Left hindlimb (tissue), 1 donor: ENCODE measurements at places on chromosomes 11 and 22.

- DNase-seq, result no peak
Observed at GRCh38 chr22:49738566-49738965, 89.1 kb downstream of the BRD1 start.

DNA sequence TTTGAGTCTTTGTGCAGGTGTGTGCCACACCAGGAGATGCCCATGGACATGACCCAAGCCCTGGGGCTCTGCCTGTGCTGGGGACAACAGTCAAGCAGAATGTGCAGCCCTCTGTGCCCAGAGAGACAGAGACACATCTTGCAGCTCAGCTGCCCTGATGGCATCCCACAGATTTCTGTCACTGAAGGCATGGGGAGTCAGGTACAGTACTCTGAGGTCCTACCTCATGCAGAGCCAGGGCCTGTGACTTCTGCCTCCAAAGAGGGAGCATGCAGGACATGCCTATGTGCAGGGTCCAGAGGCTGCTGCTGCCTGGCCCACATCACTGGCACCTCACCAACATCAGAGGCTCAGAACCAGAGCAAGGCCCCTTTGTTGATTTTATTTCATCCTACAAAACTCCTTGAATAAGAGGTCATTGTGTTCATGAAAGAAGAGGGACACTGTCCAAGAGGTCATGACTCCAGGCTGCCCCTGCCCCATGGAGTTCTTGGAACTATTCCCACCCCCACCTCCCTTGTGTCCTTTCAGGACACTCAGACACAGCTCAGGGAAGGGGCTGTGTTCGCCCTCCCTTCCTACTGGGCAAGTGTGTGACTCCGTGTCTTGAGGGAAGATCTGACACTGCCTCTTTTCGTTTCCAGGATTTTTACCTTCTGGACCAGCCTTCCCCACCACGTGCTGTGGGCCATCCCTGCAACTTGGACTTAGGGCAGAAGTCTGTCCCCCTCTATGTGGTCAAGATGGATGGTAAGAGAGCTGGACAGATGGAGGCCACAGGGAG, 62.3 kb downstream of the BTG4 start:
- no peak for DNase-seq

DNA sequence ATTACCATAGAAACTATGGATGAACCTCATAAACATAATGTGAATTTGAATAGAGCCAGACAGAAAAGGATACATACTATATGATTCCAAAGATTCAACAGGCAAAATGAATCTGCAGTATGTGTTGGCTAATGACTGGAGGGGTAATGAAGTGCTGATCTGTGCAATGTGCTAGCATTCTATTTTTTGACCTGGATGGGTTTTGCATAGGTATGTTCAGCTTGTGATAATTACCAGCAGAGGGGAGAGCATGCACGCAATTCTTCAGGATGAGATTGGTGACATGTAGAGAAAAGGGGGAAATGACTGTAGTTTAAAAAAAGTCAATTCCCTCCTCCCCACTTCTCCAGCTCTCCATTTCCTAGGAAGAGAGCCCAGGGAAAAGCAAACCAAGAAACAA, 618 bp upstream of the CCDC81 start:
- DNase-seq, result no peak

GRCh38 chr22:28864878-28865596, 18.3 kb upstream of the ZNRF3 start:
- no peak for DNase-seq

DNA sequence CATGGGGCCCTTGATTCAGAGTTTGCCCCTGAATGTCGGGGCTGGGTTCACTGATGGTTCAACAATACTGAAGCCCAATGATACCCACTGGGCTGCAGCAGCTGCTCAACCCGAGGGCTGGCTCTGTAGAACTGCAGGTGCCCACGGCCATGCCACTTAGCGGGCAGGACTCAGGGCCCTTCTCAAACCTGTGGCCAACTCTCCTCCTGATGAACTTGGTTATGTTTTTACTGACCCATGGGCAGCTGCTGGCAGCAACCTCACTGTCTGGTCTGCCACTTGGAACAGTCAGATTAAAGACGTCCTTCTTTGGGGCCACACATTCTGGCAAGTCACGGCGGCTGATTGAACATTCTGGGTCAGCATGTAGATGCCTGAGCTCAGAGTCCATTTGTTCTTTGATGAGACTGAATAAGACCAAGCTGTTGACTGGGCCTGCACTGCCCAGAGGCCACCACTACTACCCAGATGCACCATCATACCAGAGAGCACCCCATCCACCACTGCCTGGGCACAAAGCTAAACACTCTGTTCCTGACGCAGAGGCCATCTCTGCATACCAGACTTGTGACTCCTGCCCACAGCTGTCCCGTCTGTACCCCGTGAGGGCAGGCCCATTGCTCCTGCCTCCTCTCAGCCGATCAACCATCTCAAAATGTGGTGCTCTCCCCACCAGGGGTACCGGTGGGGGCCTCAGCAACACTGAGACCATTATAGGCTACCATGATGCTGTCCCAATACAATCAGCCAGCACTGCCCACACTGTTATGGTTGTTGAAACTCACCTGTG, 67.8 kb downstream of the SHANK2 start:
- DNase-seq, result no peak

DNA sequence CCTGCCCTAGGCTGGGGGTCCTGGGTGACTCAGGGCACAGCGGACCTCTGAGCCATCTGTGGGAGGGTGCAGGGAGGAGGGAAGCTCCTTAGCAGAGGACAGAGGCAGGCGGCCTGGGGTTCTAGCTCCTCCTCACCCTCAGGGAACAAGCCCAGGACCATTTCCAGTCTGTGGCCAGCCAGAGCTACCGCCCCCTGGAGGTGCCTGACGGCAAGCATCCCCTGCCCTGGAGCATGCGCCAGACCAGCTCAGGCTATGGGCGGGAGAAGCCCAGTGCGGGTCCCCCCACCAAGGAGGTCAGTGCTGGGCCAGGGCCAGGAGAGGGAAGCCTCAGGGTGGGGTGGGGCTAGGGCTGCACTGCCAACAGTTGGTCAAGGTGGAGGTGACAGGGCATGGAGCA, 26.0 kb upstream of the LRRC10B start:
- no peak for DNase-seq

- DNase-seq, result no peak
Observed at GRCh38 chr11:27200779-27201453, 160.3 kb downstream of the BBOX1 start.

DNA sequence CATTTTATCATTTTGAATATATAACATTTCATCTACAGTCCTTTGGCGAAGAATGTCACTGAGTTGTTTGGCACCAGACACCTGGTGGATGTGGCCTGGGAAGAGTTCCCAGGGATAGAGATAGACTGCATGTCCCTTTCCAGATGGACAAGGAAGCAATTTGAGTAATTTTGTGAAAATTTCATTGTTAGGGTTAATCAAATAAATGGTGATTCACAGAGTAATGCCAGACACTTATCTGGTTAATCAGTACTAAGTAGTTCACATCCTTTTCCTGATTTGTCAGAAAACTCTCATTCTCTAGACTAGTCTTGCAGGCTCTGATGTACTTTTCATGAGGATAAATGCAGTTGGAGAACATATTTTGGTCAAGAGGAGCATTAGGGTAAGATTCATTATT, 41.6 kb downstream of the NAALAD2 start:
- DNase-seq, result no peak

DNA sequence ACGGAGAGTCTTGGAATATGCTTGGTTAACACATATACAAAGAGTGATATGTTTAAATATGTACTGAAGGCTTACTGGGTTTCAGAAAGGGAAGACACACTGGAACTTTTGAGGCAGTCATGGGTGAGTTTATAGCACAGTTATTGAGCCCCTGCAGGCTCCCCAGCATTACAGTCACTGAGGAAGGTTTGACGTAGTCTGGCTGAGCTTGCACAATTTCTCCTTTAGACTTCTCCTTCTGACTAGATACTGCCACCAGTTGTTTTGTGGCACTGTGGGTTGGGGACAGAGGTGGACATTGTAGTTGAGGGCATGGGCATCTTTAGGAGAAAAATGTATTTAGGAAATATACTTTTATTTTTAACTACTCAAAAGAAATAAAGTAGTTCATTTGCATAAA, 285.4 kb downstream of the C11orf87 start:
- no peak for DNase-seq

DNA sequence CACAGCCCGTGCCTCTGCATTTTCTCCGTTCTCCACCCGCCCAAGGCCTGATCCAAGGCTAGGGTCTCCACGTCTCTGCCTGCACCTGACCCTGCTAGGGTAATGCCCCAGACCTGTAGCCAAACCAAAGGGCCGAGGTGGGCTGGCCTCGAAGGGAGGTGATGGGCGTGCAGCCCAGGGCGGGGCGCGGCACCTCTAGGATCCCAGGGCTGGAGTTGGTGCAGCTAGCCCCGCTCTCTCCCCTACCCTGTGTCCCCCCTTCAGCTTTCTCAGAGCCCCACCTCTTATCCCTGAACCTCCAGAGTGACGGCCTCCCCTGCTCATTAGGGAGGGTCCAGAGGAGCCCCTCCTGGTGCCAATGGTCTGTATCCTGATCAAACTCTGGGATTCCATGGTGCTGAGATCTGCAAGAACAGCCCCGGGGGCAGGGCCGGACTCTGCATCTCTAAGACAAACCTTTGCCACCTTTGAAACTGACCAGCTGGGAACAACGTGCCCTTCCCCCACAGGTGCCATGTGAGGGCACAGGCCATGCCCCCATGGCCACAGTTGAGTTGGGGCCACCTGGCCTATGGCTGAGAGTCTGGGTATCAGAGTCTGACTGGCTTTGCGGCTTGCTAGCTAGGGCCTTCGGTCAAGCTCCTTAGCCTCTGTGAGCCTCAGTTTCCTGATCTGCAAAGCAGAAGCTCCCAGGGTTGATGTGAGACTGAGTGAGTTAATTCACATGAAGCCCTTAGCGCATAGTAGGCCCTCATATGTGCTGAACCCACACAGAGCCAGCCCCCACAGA, 23.1 kb upstream of the CBX7 start:
- DNase-seq, result no peak

DNA sequence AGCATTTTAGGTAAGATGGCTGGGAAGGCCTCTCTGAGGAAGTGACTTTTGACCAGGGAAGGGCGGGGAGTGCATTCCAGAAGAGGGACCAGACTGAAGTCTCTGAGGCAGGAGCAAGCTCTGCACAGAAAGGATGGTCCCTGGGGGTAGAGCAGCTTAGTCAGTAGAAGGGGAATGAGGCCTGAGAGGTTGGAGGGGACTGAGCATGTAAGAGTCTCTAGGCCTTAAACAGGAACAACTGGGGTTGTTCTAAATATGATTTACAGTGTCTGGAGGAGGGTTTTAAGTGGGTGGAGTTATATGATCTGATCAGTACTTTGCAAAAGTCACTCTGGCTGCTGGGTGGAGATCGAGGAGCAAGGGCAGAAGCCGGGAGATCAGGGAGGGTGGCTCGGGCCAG, 31.7 kb upstream of the TEF start:
- no peak for DNase-seq
